ENCODE measurements at places on chromosomes 11 and 22.

DNA sequence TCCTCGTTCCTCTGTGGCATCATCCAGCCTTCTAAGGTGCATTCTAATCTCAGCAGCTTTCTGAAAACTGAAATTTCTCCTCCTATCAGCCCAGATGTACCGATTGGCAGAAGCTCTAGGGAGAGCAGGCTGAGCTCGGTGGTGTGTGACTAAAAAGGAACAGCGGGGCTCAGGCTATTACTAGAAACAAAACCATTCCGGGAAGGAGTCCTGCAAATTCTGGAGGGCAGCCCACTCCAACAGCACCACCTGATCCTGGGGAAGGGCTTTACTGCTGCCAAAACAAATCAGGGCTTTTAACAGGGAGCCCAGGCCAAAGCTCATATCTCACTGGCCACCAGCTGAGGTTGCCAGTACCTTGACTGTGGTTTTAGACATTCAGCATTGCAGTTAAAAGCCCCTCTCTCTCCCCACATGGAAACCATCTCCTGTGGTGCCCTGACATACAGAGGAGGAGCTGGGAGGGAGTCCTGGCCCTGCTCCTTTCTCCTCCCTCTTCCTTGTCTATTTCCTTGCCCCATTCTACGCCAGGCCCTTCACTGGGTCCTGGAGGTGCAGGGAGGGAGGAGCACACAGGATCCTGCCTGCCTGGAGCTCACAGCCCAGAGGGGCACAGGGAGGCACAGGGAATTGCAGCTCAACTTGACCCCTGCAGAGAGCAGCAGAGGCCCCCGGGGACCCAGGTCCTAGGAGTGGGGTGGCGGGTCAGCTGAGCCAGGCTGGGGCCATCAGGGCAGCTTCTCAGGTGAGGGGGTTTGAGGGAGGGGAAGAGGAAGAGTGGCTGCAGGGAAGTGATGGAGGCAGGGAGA lies 889 bp downstream of the PLAAT4 start:
- DNase-seq, result no peak

DNA sequence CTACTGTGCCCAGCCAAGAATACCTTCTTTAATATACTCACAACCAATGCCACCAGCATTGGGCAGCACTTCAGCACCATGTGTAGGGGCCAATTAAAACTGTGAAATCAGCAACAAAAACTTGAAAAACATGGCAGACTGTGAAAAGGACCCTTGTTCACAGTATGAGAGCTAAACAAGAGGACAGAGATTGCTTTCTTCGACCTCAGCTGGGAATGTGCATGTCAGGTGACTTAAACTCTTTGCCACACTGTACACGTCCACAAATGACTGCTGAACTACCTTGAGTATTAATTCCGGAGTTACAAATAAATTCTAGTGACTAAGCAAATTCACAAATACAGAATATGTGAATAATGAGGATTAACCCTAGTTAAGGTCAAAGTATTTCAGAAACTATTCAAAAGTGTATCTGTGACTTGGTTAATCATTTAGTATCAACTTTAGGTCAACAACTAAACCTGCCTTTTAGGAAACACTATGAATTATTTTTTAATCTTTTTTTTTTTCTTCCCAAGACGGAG lies 33.0 kb downstream of the DDX6 start:
- no peak for DNase-seq

DNA sequence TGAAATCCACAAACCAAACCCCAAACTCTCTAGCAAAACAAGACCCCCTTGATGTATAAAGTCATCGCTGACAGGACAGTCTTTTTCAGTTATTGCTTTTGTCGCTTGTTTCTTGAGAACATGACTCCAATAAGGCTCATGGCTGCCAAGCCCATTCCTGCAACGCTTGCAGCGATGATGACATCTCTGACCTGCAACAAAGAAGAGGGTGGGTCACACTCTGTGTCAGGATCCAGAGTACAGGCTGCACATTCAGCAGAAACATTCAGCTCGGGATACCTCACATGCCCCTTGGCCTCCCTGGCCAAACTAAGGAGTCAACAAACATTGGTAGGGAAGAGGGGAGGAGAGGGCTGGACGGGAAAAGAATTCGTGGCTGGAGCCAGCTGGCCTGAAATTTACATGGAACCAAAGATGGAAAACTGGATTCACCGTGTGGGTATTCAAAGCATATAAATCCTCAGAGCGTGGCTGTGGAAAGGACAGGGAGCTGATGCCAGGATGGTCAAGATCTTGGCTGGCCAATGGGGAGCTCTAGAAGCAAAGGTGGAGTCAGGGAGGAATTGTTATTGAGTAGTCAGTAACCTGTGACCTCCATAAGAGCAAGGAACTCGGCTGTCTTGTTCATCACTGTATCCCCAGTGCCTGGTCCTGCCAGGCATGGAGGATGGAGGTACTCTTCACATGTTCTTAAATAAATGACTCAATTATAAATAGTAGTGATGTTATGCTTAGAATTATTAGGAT lies 11.8 kb upstream of the PLAAT2 start:
- no peak for DNase-seq

GRCh38 chr11:10920875-10921274 lies 63.0 kb upstream of the ZBED5 start:
- no peak for DNase-seq

- DNase-seq, result no peak
Measured at GRCh38 chr11:10096987-10097386, 197.0 kb downstream of the SBF2 start.

- DNase-seq, result no peak
Measured at GRCh38 chr22:46085828-46086576, 64.3 kb upstream of the PPARA start.

- no peak for DNase-seq
Measured at GRCh38 chr11:93532281-93532789, 10.9 kb downstream of the SMCO4 start.

All from NCI-H1417 treated with DMSO at 0.1 percent for 48 hours (cell line).